Effector memory CD4-positive, alpha-beta T cell (primary cell): ENCODE measurements at places on chromosomes 7 and 10.

DNA sequence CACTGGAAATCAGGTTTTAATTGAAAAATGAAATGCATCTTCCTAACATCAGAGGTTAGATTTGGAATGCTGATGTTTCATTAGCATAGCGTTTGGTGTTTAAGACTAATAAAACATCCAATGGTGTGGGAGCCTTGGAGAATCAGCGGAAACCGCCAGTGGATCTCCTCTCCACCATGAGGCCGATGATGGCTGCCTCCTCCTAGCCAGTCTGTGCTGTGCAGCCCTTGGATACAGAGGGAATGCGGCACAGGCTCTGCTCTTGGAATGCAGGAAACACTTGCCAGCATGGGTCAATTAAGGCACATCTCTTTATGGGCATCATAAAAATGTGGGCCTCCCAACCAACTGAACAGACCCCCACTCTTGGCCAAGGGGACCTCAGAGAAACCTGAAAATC, 259.9 kb downstream of the GLRX3 start:
- DNase-seq: no peak

DNA sequence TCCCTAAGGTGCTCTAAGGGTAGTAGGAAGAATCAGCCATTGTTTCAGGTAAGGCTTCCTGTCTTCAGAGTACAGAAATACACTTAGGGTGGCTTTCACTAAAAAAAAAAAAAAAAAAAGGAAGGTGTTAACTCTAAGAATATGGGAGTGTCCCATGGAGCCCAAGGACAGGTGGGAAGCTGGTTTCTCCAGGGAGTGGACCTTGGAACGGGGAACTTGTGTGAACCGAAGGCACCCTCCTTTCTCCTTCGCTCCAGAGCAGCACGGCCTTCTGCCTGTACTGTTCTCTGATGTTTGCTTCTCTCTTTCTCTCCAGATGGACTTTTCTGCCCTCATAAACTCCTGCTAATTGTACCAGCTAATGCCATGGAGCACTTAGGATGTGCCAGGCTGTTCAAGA, 6.2 kb downstream of the OPALIN start:
- DNase-seq: no peak

GRCh38 chr7:112036071-112036470, 170.1 kb downstream of the DOCK4 start:
- DNase-seq: no peak

- no peak for DNase-seq
These were observed 18.3 kb upstream of the PPIF start for GRCh38 chr10:79328737-79329504.

DNA sequence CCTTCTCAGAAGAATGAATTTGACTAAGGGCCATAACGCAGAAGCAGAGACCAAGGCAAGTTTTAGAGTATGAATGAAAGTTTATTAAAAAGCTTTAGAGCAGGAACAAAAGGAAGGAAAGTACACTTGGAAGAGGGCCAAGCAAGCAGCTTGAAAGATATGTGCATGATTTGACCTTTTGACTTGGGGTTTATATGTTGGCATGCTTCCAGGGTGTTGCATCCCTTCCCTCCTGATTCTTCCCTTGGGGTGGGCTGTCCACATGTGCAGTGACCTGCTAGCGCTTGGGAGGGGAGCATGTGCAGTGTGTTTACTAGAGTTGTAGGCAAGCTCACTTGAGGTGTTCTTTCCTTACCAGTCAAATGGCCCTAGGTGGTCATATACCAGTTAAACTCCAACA, 37.9 kb upstream of the LRRN3 start:
- no peak for DNase-seq

DNA sequence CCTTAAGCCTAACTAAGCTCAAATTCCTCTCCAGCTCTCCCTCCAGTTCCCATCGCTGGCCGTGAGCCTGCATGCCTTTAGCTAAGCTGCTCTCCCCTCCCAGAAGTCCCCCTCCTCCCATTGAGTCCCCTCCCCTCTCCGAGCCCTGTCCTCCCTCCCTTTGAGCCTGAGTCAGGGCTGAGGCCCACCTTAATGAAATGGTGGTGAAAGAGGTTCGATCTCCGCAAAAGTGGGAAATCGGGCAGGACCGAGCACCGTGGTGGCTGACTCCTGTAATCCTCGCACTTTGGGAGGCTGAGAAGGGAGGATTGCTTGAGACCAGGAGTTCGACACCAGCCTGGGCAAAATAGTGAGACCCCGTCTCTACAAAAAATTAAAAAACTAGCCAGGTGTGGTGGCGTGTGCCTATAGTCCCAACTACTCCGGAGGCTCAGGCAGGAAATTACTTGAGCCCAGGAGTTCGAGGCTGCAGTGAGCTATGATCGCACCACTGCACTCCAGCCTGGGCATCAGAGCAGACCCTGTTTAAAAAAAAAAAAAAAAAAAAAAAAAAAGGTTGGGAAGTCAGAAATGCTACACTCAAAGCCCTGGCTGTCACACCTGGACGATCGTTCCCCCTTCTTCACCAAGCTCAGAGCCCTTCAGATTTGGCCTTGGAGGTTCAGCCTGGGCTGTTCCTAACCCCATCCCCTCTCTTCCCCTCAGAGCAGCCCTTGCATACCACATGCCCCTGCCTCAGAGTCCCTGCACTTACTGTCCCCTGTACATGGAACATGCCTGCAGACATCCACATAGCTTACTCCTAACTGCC, 995 bp upstream of the CLDN3 start:
- DNase-seq: no peak

GRCh38 chr7:73394422-73394821, 39.2 kb upstream of the FZD9 start:
- DNase-seq: no peak

- no peak for DNase-seq
These were observed 18.9 kb upstream of the ZNF212 start for GRCh38 chr7:149220534-149220933.

GRCh38 chr10:34347131-34347530, 468.0 kb downstream of the PARD3 start:
- DNase-seq: no peak

DNA sequence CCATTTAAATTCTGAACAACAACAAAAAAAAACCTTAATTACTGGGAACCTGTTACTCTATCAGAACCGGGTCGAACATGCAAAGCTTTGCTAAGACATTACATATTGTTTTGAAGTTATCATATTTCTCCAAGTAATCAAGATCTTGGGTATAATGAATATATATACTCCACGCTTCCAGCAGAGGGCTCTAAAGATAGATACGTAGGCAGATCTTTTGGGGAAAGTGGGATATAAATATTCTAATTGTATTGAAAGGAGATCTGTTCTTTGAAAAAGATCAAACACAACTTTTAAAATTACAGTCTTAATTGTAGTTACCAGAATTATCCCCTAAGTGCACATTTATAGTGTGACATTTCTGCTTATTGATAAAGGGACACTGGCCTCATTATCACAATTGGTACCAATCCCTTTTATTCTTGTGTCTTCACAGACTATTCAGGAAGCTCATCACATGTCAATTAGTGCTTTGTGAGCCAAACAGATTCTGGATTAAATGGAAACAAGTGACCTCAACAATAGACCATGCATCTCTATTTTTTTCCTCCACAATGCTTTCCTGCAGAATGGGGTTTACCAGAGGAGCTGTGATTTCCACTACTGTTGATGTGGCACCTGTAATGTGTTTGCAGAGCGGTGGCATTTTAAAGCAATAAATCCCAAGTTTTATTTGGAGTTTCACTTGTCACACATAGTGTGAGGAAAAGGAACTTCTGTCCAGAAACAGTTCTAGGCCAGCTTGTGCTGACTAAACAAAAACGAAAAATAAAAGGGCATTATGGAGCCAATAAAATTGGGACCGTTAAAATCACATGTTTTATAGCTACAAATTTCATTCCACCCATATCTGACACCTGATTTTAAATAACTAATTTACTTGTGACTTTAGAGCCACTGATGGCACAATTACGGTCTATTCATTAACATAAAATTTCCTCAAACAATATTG, 122.4 kb downstream of the CTTNBP2 start:
- DNase-seq: no peak

DNA sequence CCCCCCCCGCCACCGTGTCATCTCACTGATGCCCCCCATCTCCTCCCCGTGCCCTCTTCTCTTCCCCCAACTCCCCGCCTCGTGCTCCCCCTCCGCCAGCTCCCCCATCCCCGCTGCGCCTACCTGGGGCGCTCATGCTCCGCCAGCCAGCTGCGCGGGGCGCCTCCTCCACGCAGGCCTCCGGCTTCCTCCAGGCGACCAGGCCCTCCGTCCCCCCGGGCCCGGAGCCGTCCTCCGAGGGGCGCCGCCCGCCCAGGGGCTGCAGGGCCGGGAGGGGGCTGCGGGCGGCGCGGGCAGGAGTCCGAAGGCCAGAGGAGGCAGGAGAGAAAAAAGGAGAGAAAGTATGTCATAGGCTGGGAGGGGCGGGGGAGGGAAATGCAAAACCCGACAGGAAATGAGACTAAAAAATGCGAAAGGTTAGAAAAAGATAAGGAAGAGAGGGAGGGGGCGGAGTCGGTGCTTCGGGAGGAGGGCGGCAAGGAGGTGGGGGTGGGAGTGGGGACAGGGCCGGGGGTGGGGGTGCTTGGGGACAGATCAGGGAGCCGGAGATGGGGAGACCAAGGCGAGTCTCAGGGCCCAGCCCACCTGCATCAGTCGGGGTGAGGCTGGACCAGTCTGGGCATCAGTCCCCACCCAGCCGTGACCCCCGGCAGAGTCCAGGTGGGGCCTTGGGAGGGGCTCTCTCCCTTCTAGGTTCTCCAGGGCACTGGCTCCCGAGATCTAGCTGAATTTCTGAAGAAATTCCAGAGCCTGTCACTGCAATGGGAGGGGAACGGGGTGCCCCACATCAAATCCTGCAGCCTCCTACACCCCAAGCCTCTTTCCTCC, at the start of gene CARD11:
Gene CARD11 (minus strand): TSS at position 324 of the 828 bp plus-strand sequence. CDS start 85,361 bp downstream, outside the sequence.
- peak; percentile 49 for DNase-seq

DNA sequence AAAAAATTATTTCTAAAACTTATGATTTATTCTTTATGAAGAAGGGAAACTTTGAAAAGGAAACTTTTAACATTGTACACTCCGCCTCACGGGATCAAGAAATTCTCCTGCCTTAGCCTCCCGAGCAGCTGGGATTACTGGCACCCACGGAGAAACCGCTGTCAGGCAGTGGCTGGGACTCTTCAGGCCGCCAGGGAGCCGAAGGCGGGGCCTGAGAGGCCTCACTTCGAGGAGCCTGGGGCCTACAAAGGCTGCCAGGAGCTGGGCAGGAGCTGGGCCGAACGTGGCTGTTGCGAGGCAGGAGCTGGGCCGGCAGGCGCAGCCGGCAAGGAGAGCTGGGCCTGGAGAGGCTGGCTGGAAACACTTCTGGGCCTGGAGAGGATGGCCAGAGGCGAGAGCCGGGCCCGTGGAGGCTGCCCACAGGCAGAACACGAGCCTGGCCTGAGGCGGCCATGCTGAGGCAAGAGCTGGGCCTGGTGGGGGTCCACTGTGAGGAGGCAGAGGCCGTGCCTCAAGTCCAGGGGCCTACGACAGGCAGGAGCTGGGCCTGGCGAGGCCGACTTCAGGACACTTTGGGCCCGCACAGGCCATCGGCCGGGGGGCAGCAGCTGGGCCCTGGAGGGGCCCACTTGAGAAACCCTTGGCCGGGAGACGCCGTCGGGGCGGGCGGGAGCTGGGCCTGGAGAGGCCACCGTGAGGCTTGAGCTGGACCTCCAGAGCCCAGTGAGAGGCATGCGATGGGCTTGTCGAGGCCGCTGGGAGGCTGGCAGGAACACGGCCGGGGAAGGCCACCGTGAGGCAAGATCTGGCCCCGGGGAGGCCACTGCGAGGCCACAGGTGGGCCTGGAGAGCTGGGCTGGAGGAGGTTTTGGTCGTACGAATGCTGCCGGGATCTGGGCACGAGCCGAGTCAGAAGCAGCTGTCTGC, 23.7 kb downstream of the MDH2 start:
- DNase-seq: no peak

DNA sequence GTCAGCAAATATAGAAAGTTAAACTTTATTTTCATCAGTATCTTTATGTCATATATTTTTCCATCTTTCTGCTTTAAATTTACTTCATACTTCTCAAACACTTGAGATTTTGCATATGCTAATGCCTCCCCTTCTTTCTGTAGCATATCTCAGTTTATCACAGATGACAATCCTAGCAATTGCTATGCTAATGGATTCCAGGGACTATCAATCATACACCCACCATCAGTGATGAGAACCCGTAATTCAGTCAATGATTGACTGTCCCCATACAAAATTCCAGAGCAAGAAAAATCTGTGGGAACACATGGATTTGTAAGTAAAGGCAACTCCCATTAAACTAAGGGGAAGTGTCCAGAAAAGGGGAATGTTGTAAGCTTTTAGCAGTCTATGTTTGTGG, 432.4 kb upstream of the SEMA3D start:
- no peak for DNase-seq

DNA sequence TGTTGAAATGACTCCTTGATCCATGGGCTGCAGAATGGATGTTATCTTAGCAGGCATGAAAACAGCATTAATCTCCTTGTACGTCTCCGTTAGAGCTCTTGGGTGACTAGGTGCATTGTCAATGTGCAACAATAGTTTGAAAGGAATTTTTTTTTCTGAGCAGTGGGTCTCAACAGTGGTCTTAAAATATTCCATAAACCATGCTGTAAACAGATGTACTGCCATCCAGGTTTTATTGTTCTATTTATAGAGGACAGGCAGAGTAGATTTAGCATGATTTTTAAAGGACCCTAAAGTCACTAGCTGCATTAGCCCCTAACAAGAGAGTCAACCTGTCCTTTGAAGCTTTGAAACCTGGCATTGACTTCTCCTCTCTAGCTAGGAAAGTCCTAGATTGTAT, 64.0 kb downstream of the NRF1 start:
- no peak for DNase-seq

GRCh38 chr7:122849957-122850328, 36.3 kb downstream of the CADPS2 start:
- no peak for DNase-seq

DNA sequence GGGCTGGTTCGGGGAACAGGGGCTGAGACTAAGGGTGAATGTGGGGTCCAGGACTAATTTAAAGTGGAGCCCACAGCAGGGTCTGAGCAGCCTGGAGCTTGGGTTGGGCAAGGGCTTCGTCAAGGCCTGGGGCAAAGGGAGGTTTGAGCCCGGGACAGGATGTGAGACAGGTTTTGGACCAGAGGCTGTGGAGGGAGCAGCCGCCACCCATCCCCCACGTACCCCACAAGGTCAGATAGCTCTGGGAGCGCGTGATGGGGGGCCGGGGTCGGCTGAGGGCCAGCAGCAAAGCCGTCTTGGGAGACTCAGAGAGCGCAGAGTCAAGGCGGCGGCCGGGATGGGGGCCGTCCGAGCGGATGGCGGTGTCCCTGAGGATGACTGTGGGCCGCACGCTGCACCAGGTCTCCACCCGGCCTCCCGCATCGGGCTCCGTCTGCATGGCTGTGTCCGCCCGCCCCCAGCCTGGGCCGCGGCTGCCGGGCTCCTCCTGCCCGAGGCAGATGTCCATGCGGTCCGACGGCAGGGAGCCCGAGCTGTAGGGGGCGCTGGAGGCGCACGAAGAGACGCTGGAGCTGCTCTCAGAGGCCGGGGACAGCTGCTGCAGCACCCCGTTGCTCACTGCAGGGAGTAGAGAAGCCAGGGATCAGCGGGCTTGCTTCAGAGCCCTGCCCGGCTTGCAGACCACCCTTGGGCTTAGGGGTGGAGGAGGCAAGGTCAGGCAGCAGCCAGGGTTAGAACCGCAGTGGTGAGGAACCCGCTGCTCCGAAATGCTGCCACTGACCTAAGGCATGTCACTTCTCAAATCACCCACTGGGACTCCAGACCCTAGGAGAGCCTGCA, 12.1 kb downstream of the PDZD7 start:
- DNase-seq: peak; percentile 47
